ENCODE measurements at places on chromosomes 2 and 18. TPM values are rescaled to one million over a fixed set of nuclear protein-coding genes. Genes with fewer than 3 reads are reported as not detected.

The LBX2 gene
- total RNA-seq, result 0.69 TPM

The ASTL gene
- total RNA-seq, result not detected

The FKBP7 gene
- 14.6 TPM for total RNA-seq

GRCh38 chr18:6219116-6219717 is 195.5 kb downstream of the L3MBTL4 start:
- DNase-seq, result no peak

- no peak for DNase-seq
These were observed 1282.4 kb upstream of the PIK3C3 start for GRCh38 chr18:40672590-40672989.

The IL1B gene
- total RNA-seq, result not detected

The AFF3 gene
- 36.4 TPM for total RNA-seq

DNA sequence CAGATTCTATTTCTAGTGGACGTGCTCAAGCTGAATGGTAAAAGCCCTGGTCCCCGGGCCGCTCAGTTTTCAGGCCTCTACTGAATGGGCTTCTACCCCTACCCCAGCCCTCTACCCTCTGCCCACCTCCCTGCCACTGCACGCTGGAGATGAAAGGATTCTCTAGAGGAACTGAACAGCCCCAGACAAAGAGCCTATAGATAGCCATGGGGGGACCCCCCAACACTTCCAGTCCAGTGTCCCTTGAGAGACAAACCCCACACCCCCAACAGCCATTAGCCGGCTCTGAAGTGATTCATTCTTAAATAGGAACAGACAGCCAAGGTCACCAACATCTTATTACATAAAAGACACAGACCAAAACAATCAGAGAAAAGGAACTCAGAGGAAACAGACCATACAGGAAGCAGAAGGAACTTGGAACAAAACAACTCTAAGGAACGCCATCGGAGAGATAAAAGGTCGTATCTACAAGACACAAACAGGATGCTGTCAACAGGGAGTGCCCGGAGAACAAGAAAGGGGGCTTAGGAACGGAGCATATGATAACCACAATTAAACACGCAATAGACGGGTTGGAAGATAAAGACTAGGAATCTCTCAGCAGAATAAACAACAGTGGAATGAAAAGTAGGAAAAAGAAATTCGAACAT is 23.5 kb downstream of the TMEM37 start:
- DNase-seq, result no peak

- no peak for DNase-seq
These were observed 51.5 kb upstream of the FAHD2A start for GRCh38 chr2:95350774-95351597.

The KLHL30 gene
- total RNA-seq, result 6.7 TPM

GRCh38 chr2:61456746-61457420 is 14.0 kb downstream of the USP34 start:
- no peak for DNase-seq

- no peak for DNase-seq
These were observed 69.5 kb downstream of the KYNU start for GRCh38 chr2:142946941-142947340.

DNA sequence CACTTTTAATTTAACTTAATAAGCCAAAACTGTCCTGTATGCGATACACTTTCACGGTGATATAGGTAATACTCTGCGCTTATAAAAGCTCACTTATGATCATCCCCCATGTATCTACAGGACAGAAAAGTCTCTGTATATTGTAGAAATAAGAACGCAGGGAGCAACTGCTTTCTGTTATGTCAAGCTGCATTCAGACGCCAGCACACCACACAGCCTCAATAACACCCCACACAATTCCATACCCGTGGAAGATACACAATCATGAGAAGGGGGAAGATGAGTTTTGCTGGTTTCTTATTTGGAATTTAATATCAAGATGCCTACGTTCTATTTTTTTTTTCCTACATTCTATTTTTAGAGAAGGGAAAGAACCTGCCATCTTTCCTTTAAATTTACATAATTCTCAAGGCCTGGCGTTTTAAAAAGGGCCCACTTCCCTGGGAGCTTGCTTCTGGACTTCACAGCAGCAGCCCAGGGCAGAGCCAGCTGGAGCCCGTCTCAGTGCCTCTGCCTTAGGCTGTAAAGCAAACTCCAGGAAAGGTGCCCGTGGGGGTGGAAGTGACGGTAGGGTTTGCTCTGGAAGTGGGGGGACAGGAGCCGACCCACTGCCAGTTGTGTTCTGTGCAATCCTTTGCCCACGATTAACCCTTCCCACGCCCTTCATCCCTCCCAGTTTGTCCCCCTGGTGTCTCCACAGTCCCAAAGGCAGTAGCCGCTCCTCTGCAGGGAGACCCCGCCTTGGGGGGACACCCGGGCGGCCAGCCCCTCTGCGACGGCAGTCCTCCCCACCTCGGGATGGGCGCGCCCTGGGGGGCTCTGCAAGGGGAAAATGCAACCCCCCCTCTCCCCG is 5.3 kb downstream of the PTGR3 start:
- peak; percentile 91 for DNase-seq

DNA sequence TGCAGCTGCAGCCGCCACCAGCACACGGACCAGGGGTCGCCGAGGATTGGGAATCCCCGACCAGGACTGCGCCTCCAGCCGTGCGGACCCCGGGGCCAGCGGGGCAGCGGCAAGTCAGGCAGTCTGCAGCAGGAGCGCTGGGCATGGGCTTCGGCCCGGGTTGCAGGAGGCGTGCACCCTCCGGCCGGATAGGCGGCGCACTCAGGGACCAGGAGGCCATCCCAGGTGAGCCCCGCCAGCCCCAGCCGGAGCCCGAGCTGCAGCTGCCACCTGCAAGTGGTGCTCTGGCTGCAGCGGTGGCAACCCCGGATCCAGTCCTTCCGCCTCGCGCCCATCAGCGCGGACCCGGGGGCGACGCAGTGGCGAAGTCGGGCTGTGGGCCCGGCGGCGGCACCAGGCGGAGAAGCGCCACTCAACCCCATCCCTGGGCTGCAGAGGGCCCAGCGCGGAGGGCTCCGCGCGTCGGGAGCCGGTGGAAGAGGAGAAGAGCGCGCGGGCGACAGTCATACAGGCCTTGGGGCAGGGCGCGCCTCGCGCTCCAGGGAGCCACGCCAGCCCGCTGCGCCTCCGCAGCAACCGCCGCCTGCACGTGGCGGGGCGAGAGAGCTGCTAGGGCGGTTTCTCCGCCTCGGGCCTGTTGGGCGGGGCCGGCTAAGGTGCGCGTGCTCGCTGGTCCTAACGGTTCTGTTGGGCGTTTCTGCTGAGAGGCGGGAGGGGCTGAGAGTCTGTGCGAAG is 73.8 kb downstream of the RPIA start:
- no peak for DNase-seq

The GREB1 gene
- total RNA-seq, result 11.0 TPM

DNA sequence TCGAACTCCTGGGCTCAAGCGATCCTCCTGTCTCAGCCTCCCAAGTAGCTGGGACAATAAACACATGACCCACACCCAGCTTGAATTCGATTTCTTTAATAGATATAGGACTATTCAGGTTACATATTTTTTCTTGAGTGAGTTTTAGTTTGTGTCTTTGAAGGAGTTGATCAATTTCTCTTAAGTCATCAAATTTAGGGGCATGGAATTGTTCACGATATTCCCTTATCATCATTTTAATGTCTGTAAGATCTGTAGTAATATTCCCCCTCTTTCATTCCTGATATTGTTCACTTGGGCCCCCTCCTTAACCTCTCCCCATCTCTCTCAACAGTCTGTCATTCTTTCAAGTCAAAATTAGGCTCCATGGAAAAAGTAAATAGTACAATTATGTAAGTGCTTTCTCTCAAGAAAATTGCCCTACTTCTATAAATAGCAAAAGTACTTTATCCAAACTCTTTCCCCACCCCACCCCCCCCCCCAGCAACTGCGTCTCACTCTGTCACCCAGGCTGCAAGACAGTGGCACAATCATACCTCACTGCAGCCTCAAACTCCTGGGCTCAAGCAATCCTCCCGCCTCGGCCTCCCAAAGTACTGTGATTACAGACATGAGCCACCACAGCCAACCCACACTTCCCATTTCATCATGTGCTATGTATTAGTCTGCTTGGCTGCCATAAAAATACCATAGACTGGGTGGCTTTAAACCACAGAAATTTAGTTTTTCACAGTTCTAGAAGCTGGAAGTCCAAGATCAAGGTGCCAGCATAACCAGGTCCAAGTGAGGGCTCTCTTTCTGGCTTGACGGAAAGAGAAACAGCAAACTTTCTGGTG is 20.1 kb downstream of the WDR33 start:
- no peak for DNase-seq

DNA sequence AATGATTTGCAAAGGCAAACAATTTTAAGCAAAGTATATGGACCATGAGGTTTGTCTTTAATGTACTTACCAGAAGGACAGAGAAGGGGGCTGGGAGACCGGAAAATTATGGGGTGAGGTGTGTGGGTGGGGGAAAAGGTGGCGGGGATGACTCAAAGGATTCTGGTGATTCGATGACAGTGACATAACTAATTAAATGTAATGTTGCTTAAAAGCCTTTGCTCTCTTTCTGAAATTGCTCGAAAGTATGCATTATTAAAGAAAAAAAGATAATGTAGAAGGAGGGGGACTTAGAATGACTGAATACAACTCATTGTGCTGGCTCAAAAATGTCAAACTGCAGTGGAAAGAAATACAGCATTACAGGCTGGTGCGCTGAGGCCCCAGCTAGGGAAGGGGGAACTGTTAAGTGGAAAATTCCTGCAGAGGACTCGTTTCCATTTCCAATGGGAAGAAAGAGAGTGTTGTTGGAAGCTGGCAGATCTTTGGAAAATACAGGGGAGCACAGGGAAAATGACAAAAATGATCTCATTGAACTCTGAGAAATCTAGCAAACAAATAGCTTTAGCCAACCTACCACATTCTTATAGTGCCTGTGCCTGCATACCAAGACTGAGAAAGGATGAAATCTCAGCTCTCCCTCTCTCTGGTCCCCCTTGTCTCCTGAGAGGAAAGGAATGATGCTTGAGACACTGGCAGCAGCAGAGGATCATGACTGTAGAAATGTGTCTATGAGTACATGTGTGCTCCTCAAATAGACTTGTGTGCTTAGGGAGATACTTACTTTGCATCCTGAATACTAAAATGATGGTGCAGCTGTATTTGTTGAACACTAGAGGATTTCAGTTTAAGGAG is 632.4 kb downstream of the NYAP2 start:
- DNase-seq, result no peak

GRCh38 chr2:219308142-219309101 is 779 bp downstream of the PTPRN start:
- no peak for DNase-seq

DNA sequence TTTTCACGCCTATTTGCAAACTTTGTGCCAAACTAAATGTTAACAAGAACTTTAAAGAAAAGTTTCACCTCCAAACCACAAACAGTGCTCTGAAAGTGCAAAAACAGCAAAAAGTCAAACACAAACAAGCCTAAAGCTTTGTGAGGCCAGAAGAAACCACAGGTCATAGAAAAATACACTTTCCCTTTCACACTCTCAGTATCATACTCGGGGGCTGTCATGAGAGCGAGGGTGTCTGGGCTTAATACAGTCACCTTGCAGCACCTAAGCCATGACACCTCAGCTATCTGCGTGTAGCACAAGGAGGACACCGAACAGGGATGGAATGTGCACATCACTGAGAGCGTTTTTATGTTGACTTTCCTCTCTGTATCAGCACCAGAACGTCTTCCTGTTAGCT is 26.6 kb upstream of the SEH1L start:
- DNase-seq, result no peak

The ST8SIA5 gene
- not detected for total RNA-seq

The NYAP2 gene
- total RNA-seq, result not detected

GRCh38 chr2:238202326-238203093 is 985 bp downstream of the ILKAP start:
- no peak for DNase-seq

- no peak for DNase-seq
These were observed 197.4 kb upstream of the FAM98A start for GRCh38 chr2:33796511-33796910.

The ETAA1 gene
- total RNA-seq, result 14.9 TPM

The RGPD4 gene
- total RNA-seq, result not detected

GRCh38 chr2:173652767-173653431 is 298.2 kb downstream of the CDCA7 start:
- DNase-seq, result no peak

The GALNT14 gene
- 1.0 TPM for total RNA-seq

The SLC40A1 gene
- total RNA-seq, result 80.9 TPM

The CENPA gene
- not detected for total RNA-seq

GRCh38 chr2:142873831-142874287 is 3.6 kb upstream of the KYNU start:
- DNase-seq, result no peak

GRCh38 chr18:76451396-76452331 is 43.4 kb downstream of the ZNF516 start:
- DNase-seq, result no peak

The RIF1 gene
- 28.7 TPM for total RNA-seq

GRCh38 chr2:81714817-81715216 is 1410.3 kb upstream of the LRRTM1 start:
- no peak for DNase-seq

DNA sequence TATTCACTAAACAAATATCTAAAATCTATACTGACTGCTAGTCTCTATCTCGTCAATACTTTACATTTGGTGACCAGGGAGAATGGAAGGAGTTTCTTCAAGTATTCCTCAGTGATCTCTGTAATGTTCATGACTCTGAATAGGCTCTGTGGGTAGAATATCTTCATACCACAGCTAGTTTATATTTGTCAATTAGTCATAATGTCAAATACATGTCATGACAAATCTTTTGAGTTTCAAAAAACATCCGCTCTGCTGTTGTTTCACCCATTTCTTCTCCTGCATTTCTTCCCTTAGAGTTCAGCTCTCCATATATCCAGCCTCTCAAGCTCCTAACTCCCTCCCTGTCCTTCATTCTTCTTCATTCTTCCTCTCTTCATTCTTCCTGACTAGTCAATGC is 206.5 kb upstream of the FANCL start:
- no peak for DNase-seq

DNA sequence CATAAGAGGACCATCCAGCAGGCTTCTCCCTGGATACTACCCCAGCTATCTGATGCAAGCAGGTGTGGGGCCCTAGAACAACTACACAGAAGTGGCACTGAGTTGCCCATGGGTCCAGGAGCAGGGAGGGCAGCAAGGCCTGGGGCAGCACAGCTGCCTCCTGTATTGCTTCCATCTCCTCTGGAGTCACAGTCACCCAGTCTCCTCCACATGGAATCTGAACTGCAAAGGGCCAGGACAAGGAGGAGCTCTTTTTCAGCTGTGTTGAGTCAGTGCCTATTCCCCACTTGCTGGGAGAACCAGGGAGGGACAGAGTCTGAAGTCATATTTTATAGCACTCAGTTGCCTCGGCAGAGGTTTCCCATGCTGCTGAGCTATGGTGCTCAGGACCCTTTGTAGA is 67.9 kb upstream of the ALPP start:
- no peak for DNase-seq

GRCh38 chr2:229246334-229246733 is 24.8 kb downstream of the PID1 start:
- DNase-seq, result no peak
